ENCODE measurements at places on chromosomes 7 and 10.

- DNase-seq: no peak
Measured at GRCh38 chr10:116241642-116242410, 31.2 kb downstream of the GFRA1 start.

DNA sequence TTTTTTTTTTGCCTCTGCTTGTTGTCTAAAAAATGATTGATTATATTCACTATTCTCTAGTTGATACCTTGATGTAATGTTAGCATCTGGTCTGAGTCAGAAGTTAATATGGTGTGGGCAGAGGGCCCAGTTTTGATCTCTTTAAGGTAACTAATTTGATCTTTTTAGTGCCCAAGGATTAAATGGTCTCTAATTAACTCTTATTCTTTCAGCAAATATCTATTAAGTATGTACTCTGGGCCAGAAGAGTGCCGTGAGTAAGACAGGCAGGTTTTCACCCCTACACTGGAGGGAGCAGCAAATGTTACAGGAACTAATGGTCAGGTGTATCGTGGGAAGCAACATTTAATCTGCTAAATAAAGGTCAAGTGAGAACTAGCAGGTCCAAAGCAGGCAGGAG lies 144.6 kb upstream of the COL1A2 start:
- no peak for DNase-seq

GRCh38 chr7:75033064-75033463 lies 40.5 kb downstream of the RCC1L start:
- DNase-seq: no peak

DNA sequence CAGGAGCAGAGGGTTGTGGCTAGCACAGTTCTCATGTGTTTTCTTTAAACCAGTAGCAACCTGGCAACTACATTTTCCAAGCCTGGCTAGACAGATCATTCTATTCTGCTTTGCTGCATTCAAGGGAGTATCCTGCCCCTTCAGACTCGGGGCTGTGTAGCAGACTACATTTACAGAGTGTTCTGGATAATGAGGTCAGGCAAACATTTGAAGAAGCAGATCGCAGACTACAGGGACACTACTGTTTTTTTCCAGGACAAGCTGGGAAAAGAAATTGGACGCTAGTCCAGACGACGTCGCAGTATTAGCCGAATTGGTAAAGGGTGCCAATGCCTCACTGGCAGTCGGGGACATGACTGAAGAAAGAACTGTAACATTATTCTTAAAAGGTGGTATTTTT lies 61.0 kb upstream of the PAPSS2 start:
- DNase-seq: no peak

DNA sequence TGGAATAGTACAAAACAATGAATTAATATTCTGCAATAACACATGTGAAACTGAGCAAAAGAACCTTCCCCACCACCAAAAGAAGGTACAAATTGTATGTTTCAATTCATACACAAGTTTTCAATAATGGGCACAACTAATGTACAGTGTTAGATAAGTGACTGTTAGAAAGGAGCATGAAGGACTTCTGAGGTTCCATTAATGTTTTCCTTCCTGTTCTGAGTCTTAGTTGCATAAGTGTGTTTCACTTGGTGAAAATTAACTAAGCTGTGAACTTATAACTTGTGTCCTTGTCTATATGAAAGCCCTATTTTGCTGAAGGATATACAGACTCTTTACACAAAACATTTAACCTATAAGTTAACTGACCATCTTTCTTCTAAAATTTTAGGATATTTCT lies 8.2 kb downstream of the GSAP start:
- DNase-seq: no peak

DNA sequence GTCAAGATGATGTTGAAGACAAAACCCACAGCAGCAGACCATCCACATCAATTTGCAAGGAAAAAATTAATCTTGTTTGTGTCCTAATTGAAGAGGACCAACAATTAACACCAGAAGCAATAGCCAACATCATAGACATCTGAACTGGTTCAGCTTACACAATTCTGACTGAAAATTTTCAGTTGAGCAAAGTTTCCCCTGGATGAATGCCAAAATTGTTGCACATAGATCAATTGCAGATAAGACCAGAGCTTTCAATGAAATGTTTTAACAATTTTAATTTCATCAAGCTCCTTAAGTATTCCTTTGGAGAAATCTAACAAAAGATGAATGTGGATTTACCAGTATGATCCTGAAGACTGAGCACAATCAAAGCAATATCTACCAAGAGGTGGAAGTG lies 168.6 kb downstream of the CTNNA3 start:
- DNase-seq: no peak

DNA sequence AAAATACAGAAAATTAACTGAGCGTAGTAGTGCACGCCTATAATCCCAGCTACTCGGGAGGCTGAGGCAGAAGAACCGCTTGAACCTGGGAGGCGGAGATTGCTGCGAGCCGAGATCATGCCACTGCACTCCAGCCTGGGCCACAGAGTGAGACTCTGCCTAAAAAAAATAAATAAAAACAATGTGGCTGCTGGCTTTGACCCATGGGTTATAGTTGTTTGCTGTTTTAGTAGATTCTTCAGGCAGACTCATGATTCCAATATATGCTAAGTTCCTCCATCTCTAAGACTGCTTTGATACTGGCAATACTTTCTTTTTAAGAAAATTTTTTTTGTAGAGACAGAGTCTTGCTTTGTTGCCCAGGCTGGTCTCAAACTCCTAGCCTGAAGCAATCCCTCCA lies 8.4 kb downstream of the OLAH start:
- DNase-seq: no peak

DNA sequence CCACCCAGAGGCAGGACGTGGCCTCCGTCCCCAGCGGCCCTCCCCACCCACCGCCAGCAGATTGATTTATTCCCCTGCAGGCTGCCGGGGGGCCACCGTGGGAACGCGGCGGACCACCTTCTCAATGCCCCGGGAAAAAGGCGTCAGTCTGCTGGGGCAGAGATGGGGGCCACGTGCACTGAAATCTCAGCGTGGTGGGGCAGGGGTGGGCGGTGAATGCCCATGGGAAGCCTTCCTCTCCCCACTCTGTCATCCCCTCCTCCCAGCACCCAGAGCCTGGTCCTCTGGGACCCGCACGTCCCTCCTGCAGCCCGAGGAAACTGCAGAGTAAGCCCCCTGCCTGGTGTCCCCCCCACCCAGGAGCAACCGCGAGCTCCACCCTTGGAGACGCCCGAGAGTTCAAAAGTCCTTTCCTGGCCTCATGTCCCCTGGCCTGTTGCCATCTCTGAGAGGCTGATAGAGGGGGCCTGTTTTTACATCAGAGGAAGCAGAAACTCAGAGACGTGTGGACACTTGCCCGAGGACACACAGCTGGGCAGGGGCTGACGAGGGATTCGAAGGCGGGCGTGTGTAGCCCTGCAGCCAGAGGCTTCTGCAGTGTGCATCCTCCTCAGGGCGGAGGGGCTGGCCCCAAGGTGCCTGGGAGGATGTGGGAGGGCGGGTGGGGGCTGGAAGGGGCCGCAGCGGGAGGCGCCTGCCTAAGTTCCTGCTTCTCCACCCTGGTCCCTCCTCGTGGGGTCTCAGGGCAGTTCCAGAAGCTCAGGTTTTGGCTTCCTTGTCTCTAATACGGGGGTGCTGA lies 21.8 kb downstream of the UNCX start:
- DNase-seq: no peak

GRCh38 chr10:70255329-70256299 lies 22.4 kb upstream of the PPA1 start:
- DNase-seq: no peak

DNA sequence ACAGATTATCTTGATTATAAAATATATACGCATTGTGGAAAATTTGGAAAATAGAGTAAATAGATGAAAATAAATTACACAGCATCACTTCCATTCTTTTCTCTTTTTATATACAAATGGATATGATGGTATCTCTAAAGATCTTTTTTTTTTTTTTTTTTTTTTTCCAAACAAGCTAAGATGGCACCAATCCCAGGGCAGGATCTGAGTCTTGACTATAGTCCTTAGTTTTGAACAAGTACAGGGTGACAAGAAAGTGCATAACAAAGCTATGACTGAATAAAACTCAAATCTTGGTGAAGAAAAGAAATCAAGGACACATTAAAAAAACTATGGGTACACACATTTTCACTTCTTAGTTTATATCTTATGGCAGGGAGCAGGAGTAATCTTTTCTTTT lies 42.6 kb upstream of the FAM133B start:
- DNase-seq: no peak

GRCh38 chr10:73359492-73359891 lies 828 bp upstream of the CFAP70 start:
- DNase-seq: no peak

GRCh38 chr10:112177247-112177646 lies 6.3 kb downstream of the GPAM start:
- no peak for DNase-seq

- no peak for DNase-seq
Measured at GRCh38 chr10:88592381-88592780, 5.8 kb downstream of the LIPJ start.

GRCh38 chr10:110618230-110618610 lies 25.9 kb upstream of the RBM20 start:
- DNase-seq: no peak

DNA sequence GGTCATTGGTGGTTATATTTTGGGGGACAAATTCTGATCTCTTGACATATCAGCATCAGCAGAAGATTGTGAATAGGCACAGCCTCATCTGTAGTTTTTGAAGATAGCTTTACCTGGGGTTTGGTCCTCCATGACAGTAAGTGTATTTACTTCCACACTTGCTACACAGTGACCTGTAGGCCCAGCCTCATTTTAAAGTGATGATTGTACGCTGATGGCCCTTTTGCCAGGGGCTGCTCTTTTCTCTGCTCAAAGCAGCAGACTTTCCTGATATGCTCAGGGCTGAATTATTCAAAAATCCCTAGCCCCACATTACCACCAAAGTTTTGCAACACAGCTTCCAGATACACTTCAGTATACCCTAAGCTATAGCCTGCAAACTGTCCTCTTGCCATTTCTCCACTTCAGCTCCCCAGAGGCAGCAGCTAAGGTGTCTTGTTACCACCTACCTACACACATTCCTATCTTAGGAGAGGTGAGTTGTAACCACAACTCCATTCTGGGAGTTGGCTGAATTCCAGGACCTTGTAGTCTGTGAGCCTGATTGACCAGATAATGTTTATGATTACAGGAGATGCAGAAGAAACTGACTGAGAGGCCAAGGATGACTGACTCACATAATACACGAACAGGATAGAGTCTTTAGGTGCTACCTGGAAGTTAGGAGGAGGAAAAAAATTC lies 6.0 kb downstream of the ASB4 start:
- DNase-seq: no peak

- DNase-seq: no peak
Measured at GRCh38 chr10:97372233-97372875, 28.8 kb downstream of the RRP12 start.

GRCh38 chr10:35037104-35037503 lies 53.0 kb downstream of the CUL2 start:
- no peak for DNase-seq

DNA sequence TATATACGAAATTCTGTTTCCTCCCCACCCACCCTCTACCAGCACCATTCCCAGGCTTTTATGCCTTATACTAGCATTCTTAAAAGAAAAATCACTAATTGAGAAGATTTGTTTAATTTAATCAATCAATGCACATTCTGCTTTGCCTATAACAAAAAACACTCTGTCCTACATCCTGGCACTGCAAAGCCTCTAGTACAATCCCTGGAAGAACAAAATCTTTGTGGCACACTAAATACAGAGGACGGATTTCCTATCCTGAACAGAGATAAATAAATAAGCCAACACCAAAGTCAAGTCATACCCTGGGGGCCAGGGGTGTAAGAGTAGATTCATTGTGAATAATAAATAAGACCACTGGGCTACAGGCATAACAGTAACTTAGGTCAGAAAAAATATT lies 34.3 kb downstream of the USP54 start:
- no peak for DNase-seq

DNA sequence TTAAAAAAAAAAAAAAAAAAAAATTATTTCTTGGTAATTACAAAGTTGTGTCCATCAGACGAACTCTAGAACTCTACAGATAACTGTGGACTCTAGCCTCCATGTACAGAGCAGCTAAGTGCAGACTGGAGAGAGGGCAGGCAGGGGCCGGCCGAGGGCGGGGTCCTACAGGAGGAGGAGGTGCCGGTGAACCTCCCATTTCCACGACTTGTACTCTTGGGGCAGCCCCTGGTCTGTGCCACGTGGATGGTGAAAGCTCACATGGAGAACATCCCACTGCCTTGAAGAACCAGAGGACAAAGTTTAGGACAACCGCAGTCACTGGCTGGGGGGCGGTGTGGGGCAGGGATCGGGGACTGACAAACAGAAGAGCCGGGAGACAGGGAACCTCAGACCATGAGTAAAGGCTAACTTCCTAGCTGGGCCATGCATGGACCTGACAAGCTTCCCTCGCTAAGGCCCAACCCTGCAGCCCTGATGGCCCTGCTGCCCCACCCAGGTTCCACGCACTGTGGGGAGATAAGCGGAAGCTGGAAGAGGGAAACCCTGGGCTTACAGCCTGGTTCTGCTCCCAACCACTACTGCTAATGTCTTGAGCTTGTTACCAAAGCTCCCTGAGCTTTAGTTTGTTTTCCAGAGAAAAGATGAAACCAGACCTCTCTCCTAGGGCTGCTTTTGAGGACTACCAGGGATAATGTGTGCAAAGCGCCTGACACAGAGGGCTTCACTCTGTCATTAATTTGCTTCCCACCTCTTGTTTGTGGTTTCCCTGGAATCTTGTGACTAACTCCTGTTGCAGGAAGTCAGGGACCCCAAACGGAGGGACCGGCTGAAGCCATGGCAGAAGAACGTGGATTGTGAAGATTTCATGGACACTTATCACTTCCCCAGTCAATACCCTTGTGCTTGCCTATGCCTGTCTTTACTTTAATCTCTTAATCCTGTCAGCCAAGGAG lies 16.1 kb upstream of the SEC61G start:
- DNase-seq: no peak

DNA sequence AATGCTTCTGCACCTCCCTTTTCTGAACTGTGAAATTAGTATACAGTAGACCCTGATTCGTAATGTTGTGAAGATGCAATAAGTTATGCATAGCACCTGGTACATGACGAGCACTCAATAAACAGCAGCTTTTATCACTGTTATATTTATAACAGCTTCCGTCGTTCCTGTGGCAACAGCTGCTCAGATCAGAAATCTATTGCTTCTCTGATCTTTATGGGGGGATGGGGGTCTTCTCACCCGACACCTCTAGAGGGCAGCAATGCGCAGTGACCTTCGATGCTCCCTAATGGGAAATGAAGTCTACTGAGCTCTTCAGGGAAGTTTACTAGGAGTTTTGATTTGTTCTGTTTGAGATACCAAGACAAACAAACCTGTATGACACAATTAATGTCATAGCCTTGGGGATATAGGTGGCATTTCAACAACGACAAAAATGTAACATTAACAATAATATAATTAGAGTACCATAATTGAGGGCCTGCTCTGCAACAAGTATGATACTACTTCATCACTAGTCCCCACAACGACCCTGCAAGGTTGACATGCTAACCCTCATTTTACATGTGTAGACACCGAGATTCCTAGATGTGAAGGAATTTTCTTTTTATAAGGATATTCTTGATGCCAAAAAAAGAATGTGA lies 289.6 kb downstream of the SFMBT2 start:
- peak; percentile 62 for DNase-seq
